ENCODE measurements at places on chromosomes 6 and 20.

DNA sequence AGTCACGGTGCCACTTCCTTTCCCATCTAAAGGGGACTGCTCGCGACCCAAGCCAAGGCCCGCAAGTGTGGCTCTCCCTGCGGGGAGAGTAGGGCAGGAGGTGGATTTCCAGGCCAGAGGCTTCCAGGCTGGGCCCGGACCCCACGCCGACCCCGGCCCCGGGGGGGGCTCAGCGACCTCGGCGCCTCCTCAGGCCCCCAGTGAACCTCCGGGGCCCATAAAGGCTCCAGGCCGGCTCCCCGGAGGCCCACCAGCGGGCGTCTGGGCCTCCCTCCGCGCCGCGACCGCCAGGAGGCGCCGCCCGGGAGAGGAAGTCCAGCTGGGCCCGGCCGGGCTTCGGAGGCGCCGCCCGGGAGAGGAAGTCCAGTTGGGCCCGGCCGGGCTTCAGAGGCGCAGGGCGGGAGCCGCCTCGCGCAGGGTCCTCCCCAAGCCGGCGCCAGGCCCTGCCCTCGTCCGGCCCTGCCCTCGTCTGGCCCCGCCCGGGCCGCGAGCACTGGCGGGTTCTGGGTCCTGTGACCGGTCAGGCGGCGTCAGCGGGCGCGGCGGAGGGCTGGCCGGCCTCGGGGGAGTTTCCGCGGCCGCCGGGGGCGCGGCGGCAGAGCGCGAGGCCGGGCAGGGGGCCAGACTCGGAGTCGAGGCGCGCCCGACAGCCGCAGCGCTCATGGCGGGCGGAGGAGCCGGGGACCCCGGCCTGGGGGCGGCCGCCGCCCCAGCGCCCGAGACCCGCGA, at the start of gene RAB32:
RAB32 (plus strand) TSS at position 623 of the 729 bp plus-strand sequence; CDS start at position 662, 39 bp downstream.
- peak; percentile 98 for DNase-seq

DNA sequence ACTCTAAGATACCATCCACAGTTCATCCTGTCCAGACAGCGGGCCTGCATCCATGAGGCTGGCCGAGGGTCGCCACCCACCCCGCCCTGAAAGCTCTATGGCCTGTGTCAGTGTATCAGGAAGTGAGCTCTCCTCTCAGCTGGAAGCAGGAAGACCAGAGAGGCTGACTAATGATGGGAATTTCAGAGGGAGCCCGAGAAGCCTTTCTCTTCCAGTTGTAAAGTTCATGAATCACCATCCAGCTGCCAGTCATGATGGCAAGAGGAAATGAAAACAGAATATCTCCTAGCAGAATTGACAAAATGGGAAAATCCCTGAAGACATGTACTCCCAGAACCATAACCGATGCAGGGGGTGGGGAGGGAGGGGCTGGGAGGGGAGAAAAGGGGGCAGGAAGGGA, 109.6 kb upstream of the RPS6KA2 start:
- DNase-seq: no peak

DNA sequence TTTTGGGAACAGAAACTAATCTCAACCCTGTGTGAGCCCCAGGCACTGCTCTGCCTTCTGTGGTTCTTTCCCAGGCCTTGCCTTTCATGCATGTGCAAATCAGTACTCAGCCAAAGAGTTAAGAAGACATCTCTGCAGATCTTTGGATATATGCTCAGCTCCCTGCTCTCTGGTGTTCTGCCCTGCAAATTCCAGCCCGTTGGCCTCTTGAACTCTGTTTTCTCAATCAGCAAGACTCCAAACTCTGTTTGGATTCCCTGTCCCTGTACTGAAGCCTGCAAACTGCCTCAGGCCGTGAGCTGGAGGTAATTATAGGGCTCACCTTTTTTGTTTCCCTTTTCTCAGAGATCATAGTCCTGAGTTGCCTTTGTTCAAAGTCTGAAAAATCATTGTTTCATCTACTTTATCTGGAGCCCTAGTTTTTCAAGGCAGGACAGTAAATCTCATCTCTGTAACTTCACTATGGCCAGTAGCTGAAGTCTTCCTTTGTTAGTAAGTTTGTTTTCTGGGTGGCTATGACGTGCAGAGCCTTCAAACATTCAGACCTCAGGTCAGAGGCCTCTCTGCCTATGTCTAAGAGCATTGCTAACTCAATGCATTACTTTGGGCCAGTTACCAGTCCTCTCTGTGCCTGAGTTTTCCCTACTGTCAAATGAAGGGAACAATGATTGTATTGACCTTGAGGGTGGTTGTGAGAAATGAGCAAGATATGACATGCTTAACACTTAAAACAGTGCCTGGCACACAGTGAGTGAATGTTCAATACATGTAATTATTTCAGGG, 15.9 kb upstream of the MDFI start:
- DNase-seq: no peak

- DNase-seq: no peak
Measured at GRCh38 chr20:50286174-50286511, 95.5 kb downstream of the CEBPB start.

DNA sequence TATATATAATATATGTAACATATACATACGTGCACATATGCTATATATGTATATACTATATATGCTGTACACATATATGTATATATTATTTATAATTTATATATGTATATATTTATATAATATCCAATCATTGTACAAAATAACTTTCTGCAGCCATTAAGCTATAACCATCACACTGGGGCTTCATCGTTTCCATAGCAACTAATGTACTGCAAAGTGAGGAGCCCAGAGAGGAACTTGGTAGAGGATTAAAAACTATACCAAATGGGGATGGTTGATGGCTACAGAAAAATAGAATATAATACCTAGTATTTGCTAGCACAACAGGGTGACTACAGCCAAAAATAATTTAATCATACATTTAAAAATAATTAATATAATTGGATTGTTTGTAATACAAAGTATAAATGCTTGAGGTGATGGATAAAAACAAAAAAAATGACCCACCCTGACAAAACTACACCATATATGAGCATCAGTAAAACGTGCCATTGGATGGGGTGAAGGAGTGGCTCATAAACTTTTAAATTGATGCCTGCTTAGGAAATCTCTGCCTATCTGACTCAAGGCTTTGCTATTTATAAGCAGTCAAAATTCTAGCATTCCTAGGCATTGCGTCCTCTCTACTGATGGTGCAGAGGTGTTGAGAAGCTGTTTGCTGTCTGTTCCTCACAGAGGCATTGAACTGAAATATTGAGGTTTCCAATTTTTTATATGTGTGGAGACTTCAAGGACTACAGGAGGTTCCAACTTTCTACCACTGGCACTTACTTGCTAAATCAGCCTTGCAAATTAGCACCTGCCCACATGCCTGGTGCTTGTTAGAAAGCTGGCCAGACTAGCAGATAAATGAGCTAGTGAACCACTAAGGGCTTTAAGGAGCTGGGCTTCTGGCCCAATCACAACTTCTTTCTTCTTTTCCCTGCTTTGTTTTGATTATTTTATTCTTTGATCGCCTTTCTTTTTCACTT, 190.1 kb downstream of the SCP2D1 start:
- no peak for DNase-seq

GRCh38 chr6:103042336-103042735, 1648.8 kb downstream of the GRIK2 start:
- DNase-seq: no peak

DNA sequence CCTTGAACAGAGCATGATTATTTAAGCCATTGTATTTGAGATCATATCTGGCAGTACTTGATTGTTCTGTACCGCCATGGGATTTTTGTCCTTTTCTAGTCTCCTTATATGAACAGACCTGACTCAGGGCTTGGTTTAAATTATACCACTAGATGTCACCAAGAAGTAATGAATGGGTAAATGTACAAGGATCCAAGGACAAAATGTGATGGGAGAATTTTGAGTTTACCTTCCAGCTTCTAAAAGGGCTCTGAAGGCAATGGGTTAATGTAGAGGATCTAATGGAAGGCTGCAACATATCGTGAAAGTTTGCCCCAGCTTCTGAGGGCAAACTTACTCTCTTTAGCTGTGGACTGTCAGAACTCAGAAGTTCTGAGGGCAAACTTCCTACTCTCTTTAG, 12.0 kb downstream of the RNF8 start:
- no peak for DNase-seq

DNA sequence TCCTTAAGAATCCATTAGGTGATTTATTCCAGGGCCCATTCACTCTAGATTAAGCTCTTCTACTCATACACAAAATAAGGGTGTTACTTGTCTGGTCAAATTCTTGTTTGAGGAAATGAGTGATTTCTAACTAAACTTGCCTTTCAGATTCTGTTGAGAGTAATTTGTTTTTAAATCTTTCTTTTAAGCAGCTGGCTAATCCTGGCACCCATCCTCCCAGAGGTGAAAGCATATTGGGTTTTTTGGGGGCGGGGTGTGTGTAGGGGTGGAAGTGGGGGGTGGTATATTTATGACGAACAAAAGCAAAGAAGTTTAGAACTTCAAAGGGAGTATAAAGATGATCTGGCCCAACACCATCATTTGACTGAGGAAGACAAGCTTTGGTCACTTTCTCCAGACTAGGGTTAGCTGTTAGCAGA, 94.7 kb downstream of the RTN4IP1 start:
- no peak for DNase-seq

DNA sequence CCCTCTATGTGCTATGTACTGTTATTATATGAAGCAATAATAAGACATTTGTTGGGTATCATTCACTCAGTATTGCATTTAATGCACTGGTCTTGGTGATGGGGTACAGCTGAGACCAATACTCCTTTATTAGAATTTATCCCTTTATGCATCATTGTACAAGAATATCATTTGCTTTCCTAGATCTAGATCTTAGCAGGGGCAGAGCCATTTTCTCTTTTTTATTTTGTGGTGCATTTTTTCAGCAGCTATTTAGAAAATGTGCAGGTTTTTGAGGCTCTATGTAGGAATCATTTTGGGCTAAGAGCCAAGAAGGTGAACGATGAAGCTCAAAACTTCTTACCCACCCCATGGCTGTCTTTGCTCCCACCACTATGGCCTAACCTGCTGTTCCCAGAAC, 114.2 kb downstream of the OR2B2 start:
- no peak for DNase-seq

- DNase-seq: peak; percentile 69
Measured at GRCh38 chr6:37696841-37697662, 631 bp downstream of the MDGA1 start.

DNA sequence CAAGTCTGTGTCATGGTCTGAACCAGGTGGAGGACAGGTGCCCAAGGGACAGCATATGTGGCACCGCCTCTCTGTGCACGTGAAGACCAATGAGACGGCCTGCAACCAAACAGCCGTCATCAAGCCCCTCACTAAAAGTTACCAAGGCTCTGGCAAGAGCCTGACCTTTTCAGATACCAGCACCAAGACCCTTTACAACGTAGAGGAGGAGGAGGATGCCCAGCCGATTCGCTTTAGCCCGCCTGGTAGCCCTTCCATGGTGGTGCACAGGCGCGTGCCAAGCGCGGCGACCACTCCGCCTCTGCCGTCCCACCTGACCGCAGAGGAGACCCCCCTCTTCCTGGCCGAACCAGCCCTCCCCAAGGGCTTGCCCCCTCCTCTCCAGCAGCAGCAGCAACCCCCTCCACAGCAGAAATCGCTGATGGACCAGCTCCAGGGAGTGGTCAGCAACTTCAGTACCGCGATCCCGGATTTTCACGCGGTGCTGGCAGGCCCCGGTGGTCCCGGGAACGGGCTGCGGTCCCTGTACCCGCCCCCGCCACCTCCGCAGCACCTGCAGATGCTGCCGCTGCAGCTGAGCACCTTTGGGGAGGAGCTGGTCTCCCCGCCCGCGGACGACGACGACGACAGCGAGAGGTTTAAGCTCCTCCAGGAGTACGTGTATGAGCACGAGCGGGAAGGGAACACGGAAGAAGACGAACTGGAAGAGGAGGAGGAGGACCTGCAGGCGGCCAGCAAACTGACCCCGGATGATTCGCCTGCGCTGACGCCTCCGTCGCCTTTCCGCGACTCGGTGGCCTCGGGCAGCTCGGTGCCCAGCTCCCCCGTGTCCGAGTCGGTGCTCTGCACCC, 109.5 kb upstream of the RAB32 start:
- peak; percentile 42 for DNase-seq

DNA sequence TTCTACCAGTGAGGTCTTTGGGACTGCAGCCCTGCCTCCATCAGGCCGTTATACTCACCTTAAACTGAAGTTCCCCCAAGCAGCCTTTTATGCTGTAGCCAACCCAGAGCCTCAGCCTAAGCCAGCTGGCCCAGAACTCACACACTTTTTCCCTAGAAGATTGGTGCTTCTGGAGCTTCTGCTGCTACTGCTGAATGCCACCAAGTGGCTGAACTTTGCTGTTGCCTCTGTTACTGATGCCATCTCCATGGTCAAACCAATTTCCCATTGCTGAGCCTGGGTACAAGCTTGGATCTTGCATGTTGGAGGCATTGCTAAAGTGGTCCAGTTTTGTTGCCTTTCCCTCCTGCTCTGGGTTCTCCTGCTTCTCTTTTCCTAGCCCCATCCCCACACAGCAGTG, 15.0 kb upstream of the TBX18 start:
- DNase-seq: no peak

GRCh38 chr20:38894091-38894847, 31.9 kb upstream of the FAM83D start:
- peak; percentile 16 for DNase-seq

DNA sequence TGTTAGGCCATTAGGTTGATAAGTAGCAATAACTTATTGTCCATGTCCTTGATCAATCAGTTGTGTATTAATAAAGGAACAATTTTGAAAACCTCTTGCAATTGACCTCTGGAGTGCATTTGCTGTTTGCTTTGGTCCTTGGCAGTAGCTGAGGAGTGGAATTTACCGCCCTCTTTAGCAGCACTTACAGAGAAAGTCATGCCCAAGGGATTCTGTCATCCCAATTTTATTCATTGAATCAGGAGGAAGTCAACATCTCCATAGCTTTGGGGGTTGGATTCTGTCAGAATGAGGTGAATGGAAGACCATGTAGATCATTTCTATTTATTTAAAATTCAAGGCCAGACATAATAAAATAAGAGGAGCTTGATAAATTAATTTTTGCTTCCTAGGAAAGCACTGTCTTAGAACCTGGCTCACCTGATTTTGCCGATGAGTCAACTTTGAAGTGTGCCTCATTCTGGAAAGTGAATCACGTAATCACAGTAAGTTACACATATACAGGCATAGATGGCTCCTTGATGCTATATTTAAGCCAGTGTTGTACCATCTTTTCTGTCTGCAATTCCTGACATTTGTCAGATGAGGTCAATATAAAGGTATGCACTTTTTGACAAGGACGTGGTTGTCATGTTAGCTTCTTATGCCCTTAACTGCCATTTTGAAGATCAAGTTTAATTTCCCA, 128.7 kb upstream of the MLIP start:
- no peak for DNase-seq

GRCh38 chr6:13907001-13907350, 17.8 kb upstream of the RNF182 start:
- no peak for DNase-seq

DNA sequence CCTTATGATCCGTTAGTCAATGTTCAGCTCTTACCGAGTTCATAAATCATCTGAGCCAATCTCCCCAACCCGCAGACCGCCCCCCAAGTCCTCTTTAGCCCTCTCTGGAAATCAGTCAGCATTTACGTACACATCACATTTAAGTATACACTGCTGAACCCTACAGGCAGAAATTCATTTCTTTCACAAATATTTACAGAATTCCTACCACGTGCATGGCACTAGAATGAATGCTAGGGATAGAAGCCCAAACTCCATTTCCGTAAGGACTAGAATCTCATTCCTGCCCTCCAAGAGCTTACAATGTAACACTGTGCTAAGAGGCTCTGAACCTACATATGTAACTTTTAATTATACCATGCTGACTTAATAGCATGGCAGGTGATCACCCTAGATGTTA, 1.8 kb downstream of the OSER1 start:
- DNase-seq: no peak

All from GM03348 (cell line).